ENCODE measurements at places on chromosomes 2 and 18. TPM values are rescaled to one million over a fixed set of nuclear protein-coding genes. Genes with fewer than 3 reads are reported as not detected.

Gene NEB
- 2.1 TPM for total RNA-seq

Gene TMEM169
- total RNA-seq = 5.1 TPM

Gene BOLL
- not detected for total RNA-seq

Gene HJURP
- total RNA-seq = 0.19 TPM

Gene FBXO41
- total RNA-seq = 11.4 TPM

Gene FAM228B
- 17.2 TPM for total RNA-seq

Gene KCNS3
- not detected for total RNA-seq

Gene GALNT1
- 27.9 TPM for total RNA-seq

Gene SLC4A5
- total RNA-seq = 11.5 TPM

Gene AFG3L2
- 31.4 TPM for total RNA-seq

Gene FZD7
- total RNA-seq = 0.47 TPM

All from CD4-positive, alpha-beta memory T cell (primary cell).